ENCODE measurements at places on chromosomes 12 and 14. TPM values are rescaled to one million over a fixed set of nuclear protein-coding genes. Genes with fewer than 3 reads are reported as not detected.

The TOMM20L gene
- total RNA-seq = not detected

The A2M gene
- total RNA-seq = 3.8 TPM

The IRAK3 gene
- 8.5 TPM for total RNA-seq

The KRT72 gene
- not detected for total RNA-seq

The TAS2R7 gene
- total RNA-seq = not detected

DNA sequence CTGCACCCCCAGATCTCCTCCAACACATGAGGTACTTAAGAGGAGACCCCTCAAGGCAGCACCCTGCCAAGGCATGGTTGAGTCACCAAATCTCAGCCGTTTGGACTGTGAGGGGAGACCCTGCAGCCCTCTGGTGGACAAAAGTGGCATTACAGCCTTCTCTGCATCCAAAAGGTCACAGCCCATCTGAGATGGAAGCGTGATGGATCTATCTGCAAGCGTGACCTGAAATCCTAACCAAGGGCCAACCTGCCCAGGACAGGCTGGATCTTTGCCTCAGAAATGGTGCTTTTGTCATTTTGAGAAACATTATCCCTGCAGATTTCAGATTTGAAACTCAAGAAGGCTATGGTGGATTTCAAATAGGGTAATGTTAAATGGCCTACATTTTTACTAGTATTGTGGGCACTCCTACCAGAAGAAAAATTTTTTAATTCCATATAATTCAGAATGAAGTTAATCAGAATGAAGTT, 23.7 kb upstream of the DHRS4 start:
- peak; percentile 67 for DNase-seq

- DNase-seq = peak; percentile 76
Observed at GRCh38 chr12:26701604-26702215, 131.3 kb downstream of the ITPR2 start.

DNA sequence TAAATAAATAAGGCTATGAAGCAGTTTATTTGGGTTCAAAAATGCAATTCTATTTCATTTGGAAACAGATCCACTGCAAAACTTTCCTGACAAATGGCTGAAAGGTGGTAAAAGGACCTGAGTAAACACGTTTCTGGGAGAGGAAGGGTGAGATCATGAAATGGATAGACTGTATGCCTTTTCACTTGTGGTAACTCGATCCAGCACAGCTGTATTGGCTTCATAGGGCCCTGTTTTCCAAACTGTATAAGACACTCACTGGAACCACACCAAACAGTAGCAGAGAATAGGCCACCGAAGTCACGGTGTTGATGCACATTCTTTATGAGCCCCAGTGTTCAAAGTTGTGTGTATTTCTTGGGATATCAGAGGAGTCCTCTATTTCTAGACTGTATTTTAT, 325.2 kb upstream of the DIO2 start:
- DNase-seq = no peak

DNA sequence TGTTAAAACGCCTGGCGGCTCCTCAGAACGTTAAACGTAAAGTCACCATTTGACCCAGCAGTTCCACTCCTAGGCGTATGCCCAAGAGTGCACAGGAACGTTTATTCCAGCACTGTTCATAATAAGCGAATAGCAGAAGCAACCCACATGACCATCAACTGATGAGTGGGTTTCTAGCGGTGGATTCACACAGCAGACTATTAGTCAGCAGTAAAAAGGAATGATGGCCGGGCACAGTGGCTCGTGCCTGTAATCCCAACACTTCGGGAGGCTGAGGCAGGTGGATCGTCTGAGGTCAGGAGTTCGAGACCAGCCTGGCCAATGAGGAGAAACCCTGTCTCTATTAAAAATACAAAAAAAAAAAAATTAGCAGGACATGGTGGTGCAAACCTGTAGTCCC, 22.4 kb upstream of the FBRSL1 start:
- no peak for DNase-seq

Measured in lung microvascular endothelial cell (primary cell).